Psoas muscle (tissue), 8 donors: ENCODE measurements at places on chromosomes 16 and 17. TPM values are rescaled to one million over a fixed set of nuclear protein-coding genes. Genes with fewer than 3 reads are reported as not detected.

CMIP gene
- total RNA-seq, result 8.9 TPM

- no peak for DNase-seq
- no peaks in the 10 kb centered on the region for H3K27me3 ChIP-seq
- H3K36me3 ChIP-seq, result no peaks in the 10 kb centered on the region
- no peaks in the 10 kb centered on the region for H3K4me1 ChIP-seq
- H3K4me3 ChIP-seq, result no peak overlapping the region
- H3K27ac ChIP-seq, result no peak overlapping the region
These were observed 38.5 kb upstream of the MYOCD start for GRCh38 chr17:12627177-12627629.

GRCh38 chr16:11152677-11153331, 103.2 kb downstream of the SOCS1 start:
- H3K27ac ChIP-seq, result no peak overlapping the region
- no peaks in the 10 kb centered on the region for H3K4me1 ChIP-seq
- no peak for DNase-seq
- H3K4me3 ChIP-seq, result no peak overlapping the region
- no peaks in the 10 kb centered on the region for H3K27me3 ChIP-seq
- H3K36me3 ChIP-seq, result no peaks in the 10 kb centered on the region

- no peak for DNase-seq
- H3K4me3 ChIP-seq, result no peak overlapping the region
- H3K4me1 ChIP-seq, result no peaks in the 10 kb centered on the region
- no peak overlapping the region for H3K27ac ChIP-seq
These were observed 60.1 kb upstream of the DYNLRB2 start for GRCh38 chr16:80480664-80481063.

DNA sequence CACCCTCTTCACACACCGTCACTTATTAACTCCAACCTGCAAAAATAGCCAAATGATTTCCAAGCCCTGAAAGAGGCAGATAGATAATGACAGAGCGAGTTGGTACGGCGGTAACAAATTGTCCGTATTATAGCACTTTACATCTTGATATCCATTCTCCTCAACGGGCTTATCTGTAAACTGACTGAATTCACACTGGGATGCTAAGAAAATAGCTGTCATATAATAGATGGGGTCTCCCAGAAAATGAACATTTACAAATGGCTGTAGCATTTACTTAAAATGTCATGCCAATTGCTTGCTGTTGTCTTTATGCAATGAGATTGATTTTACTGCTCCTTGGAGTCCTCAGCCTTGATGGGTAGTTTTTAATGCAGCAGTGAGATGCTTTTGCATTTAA, 225.8 kb upstream of the SDK2 start:
- H3K4me3 ChIP-seq, result no peak overlapping the region
- H3K27me3 ChIP-seq, result no peaks in the 10 kb centered on the region
- no peak overlapping the region for H3K27ac ChIP-seq
- no peak for DNase-seq
- no peaks in the 10 kb centered on the region for H3K36me3 ChIP-seq
